MM.1S (cell line): ENCODE measurements at places on chromosomes 5 and 9.

- DNase-seq, result no peak
Observed at GRCh38 chr5:1212881-1213280, 11.5 kb downstream of the SLC6A19 start.

DNA sequence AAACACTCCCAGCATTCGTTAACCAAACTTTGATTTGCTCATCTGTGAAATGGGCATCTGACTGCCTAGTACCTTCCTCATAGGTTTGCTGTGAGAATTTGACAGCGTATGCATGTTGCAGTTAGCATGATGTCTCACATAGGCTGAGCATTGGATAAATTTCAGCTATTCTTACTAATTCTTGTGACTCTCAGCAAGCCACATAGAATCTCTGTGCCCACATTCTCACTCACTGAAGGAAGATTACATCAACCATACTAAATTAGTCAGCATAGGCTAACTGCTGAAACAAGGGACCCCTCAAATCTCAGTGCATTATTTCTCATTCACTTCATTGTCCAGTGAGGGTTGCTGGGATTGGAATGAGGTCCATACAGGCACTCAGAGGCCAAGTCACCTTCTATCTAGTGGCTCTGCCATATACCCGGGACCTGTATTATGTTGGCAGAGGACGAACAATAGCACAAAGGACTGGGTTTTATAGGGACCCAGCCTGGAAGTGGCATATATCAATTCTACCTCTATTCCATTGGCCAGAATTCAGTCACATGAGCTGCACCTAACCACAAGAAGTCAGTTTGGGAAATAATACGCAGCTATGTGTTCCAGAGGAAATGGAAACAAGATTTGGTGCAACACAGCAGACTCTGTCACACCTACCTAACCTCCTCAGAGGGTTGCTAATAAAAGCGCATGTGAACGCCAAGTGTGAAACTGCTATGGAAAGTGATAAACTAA is 4.2 kb upstream of the PTGER4 start:
- DNase-seq, result no peak

GRCh38 chr9:68597362-68597997 is 56.8 kb upstream of the TMEM252 start:
- no peak for DNase-seq

- no peak for DNase-seq
Observed at GRCh38 chr5:167671176-167671575, 620.3 kb upstream of the WWC1 start.

GRCh38 chr5:112356178-112356956 is 62.7 kb downstream of the EPB41L4A start:
- DNase-seq, result no peak

DNA sequence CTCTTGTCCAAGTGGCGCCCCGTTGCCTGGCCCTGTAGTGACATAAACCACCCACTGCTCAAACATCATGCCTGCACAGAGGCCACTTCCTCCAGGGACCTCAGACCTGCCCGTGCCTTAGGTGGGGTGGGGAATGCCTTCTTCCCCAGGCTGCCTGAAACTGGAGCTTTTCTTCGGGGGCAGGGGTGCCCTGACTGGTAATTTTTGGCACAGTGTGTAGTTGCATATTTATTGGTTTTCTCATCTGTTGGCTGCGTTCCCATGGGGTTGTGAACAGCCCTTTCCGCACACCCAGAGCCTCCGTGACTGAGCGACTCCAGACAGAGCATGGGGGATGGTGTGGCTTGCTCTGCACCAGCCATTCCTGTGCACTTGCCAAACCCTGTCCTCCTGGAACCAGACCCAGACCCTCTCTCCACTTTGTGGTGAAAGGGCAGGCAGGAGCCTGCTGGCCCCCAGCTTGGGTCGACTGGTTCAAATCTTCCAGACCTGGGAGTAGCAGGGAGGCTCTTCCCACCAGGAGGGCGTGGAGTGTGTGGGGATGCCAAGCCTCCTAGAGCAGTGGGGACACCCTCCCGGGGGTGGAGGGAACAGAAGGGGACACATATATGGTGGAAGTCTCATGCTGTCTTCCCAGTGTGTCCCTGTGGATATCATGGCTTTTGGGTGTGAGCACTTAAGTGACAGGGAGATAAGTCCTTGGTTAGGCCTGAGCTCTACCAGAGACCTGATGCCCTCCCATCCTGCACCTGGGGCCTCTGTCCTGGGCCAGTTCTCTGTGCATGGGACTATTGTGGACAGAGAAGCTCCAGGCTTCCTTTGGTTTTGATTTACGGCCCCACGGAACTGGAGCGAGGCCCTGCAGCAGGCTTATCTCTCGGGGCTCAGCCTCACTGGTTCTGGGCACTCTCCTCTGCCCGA is 39.6 kb downstream of the WNK2 start:
- DNase-seq, result no peak

DNA sequence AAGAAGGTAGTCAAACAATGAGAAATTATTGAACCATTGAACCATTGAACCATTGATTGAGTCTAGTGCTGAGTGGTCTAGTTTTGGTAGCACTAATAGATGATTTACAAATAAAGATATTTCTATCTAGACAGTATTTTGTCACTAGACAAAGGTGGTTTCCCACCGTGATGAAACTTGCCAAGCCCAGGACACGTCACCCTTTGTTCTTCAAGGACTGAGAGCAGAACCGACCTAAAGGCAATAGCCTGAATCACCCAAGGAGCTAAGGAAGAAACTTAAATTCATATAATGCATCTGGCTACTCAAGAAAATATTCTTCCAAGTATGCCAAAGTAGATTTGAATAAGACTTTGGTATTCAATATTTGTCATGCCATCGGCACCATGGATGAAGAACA is 103.3 kb downstream of the ESM1 start:
- no peak for DNase-seq

GRCh38 chr5:177105691-177106476 is 19.2 kb downstream of the FGFR4 start:
- DNase-seq, result no peak

DNA sequence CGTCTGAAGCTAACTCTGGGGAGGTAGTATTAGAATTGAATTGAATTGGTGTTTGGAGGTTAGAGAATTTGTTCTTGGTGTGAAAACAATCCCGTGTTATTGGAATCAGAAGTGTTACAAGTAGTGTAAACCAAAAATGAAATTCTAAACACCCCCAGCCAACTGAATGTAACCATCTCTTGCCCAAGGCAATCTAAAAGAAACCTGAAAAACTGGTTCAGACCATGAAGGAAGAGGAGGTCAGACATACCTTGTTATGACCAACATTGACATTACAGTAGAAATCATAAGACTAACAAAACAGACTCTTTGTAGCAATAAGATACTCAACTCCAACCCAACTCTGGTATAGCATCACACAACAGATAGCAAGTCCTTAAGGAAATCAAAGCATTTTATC is 159.0 kb downstream of the TUSC1 start:
- no peak for DNase-seq
